Mucosa of descending colon (tissue), 3 donors: ENCODE measurements at places on chromosomes 2 and 18.

- DNase-seq, result no peak
Observed at GRCh38 chr2:241898463-241899270, 29.1 kb downstream of the RTP5 start.

GRCh38 chr18:13579874-13580273, 146.5 kb downstream of the FAM210A start:
- DNase-seq, result no peak

GRCh38 chr2:131646669-131647297, 119.1 kb downstream of the CCDC74A start:
- DNase-seq, result no peak

- DNase-seq, result no peak
Observed at GRCh38 chr2:69567157-69567908, 76.2 kb downstream of the AAK1 start.

GRCh38 chr2:7119132-7119835, 202.1 kb downstream of the RNF144A start:
- no peak for DNase-seq

- no peak for DNase-seq
Observed at GRCh38 chr2:85972355-85972754, 83.6 kb upstream of the ST3GAL5 start.

- no peak for DNase-seq
Observed at GRCh38 chr2:195651046-195651445, 6.0 kb upstream of the SLC39A10 start.

DNA sequence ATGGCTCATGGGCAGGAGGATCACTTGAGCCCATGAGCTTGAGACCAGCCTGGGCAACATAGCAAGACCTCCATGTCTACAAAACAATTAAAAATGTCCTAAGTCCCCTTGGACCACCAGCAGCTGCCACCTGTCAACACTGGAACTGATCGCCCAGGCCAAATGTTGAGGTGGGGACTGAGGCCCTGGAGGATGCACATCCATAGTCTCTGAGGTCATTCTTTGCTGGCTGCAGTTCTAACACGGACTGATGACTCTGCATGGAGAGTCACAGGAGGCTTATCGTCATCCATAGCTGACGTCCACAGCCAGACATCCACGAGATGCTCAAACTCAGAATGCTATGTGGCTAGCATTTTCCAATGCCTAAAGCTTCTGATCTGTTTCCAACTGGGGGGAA, 151.3 kb downstream of the BCL2 start:
- DNase-seq, result no peak

DNA sequence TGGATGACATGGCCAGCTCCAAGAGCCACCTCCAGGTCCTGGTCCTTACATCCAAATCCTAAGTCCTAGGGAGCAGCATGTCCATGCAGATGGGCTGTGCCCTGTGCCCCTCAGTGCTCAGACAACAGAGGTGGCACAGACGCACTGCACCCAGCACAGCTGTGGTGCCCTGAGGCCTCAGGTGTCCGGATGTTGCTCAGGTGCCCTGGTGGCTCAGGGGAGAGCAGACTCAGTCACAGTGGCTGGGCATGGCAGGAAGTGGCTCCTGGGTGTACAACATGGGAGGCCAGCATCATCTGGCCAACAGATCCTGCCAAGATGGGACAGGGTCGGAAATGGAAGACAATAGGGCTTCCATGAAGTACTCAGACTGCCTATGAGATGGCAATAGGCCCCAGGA, 50.1 kb downstream of the TIMM21 start:
- DNase-seq, result no peak

GRCh38 chr18:45441110-45441847, 174.0 kb upstream of the SLC14A2 start:
- DNase-seq, result no peak

DNA sequence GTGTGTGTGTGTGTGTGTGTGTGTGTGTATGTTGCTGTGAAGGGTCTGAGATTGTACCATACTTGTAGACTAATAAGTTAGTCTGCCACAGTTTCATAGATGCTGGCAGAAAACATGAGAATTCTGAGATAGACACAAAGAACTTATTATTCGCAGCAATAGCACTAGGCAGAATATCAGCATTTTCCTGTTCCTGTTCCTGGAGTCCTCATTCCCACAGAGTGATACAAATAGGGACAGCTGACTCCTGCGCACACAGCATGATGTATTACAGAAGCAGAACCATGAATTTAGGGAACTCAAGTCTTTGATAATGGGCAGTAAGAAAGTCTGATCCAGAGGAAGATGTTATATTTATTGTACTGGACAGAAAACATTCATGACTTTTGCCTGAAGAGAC, 1466.3 kb downstream of the DPP10 start:
- no peak for DNase-seq

GRCh38 chr2:166365803-166366420, 9.8 kb downstream of the SCN9A start:
- no peak for DNase-seq

DNA sequence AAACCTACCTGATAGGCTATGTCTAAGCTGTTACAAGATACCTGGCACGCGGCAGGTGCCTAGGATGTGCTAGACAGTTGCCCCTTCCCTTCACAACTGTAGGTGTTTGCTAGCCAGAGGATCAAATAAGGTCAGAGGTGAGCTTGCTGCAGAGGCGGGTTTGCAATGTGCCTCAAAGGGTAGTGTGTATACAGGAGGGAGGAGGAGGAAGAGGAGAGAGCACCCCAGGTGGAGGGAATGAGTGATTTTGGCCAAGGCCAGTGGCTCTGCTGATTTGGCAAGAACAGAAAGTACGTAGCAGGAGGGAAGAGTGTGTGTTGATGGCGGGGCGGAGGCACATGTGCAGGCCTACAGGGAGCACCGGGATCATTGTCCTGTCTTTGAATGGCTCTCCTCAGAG, 236.5 kb downstream of the HAUS1 start:
- DNase-seq, result no peak

GRCh38 chr2:72993147-72993932, 76.0 kb downstream of the EMX1 start:
- DNase-seq, result no peak

GRCh38 chr2:33492399-33493134, 16.1 kb downstream of the RASGRP3 start:
- no peak for DNase-seq

DNA sequence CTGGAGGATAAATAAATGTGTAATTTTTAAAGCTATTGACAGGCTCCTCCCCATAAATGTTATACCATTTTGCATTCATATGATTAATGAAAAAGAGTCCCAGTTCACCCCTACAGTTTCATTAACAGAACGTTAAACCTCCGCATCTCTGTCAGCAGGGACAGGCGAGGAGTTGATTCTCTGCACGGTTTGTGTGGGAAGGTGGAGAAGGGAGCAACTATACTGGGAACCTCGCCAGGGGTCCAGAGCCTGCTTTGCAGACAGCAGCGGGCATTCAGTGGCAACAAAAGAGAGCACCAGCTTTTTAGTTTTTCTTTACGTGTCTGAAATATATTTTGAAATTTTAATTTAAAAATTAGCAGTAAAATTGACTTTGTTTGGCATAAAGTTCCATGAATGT, 101.4 kb downstream of the FARSB start:
- no peak for DNase-seq

DNA sequence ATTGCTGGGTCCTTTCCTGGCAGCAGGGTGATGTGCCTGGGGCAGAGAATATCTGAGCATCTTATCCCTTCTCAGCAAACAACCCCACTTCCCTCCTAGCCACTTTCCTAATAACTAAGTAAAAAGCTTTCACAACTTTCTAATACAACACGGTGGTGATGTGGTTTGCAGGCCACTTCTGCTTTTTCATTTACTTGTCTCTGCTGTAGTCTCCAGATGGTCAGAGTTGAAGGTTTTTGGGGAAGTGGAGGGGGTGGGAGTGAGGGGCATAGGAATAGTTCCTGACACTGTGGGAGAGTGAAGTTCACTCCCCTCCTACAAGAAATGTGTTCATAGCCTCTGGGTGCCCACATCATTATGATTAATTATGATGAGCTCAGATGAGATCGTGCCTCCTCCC, 11.6 kb downstream of the OXER1 start:
- peak; percentile 38 for DNase-seq

- DNase-seq, result no peak
Observed at GRCh38 chr2:8661736-8662135, 20.1 kb upstream of the ID2 start.

- no peak for DNase-seq
Observed at GRCh38 chr2:159227467-159227866, 59.0 kb downstream of the WDSUB1 start.

DNA sequence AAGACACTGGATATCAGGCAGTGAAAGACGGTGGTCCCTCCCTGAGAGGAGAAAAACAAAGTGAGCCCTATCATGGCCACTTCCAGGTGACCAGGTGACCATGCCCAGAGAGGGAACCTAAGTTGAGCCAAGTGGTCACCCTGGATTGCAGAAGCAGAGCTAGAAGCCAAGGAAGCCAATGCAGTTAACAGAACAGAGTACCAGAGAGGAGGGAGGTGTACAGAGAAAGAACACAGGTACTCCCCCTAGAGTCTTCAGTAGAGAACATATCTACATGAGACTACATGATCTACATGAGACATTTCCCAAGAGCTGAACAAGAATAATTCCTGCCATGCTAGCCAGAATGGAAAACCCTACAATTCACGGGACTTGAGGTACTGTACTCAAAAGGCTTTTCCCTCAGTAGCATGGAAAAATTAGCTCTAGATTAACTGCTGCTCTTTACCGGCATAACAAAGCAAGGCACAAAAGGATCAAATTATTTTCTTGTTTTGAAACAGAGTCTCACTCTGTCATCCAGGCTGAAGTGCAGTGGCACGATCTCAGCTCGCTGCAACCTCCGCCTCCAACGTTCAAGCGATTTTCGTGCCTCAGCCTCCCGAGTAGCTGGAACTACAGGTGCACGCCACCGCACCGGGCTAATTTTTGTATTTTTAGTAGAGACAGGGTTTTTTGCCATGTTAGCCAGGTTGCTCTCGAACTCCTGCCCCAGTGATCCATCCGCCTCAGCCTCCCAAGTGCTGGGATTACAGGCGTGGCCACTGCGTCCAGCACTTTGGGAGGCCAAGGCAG, 23.5 kb downstream of the ROCK2 start:
- DNase-seq, result no peak

DNA sequence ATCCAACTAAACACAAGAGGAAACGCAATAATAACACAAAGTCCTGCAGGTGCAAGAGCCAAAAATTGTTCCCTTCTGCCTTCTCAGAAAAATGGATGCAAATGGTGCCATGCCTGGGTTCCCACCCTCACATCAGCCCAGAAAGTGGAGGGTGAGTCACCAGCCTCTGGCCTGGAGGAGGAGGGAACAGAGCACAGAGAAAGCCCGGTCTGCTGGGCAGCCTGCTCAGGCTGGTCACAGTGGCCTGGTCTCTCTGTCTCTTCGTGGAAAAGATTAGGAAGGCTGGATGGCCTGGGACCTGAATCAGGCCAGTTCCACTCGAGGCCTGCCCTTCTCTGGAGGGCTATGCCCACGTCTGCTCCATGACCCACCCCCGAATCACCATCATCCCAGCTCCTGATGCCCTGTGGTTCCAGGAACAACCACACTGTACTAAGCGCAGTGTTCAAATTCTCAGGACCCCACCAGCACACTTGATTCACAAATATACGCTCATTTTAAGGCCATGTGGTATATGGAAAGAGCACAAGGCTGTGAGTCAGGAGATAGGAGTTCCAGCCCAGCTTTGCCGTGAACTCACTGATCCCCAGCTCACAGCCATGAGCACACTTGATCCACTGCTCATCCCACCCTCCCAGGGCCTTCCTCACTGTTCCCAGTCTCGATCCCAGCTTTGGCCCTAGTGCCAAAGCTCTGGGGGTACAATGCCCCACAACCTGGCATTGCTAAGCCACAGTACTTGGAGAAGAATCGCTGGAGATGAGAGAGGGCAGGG, 82.1 kb downstream of the ZBTB7C start:
- DNase-seq, result no peak

DNA sequence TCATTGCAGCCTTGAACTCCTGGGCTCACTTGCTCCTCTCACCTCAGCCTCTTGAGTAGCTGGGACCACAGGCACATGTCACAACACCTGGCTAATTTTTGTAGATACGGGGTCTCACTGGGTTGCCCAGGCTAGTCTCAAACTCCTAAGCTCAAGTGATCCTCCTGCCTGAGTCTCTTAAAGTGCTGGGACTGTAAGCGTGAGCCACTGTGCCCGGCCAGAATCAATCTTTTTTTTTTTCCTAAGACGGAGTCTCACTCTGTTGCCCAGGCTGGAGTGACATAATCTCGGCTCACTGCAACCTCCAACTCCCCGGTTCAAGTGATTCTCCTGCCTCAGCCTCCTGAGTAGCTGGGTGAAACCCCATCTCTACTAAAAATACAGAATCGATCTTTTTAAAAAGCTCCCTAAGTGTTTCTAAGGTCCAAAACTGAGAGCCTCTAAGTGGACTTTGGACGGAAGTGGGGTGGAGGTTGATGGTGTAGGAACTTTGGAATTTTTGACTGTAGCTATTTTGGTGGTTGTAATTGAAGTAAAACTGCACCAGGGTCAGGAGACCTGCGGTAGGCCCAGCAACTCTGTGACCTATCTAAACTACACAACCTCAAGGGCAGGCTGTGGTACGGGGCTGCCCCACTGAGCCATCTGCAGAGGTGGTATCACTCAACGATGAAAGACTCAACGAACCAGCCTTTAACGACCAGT, 82.9 kb downstream of the POLR1A start:
- DNase-seq, result no peak

- DNase-seq, result no peak
Observed at GRCh38 chr2:68753318-68753717, 18.7 kb downstream of the ARHGAP25 start.

- no peak for DNase-seq
Observed at GRCh38 chr2:154713675-154714074, 15.2 kb downstream of the KCNJ3 start.

DNA sequence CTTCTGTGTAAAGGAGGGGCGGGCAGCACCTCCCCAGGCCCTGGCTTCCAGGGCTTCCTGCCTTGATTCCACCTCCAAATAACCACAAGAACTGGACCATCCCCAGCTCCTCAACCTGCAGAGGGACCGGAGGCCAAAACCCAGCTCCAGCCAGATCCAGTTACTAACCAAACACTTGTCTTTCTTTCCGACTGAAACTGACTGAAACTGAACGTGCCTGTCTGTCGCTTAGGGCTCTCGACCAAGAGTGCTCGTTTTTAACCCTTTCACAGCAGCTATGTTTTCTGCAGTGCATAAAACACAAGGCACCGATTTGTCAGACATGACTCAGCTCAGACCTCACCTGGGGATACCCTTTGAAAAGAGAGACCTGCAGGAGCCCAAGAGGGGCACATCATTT, 249.9 kb upstream of the SIX2 start:
- DNase-seq, result no peak

- peak; percentile 86 for DNase-seq
Observed at GRCh38 chr2:11388262-11389051, 44.0 kb upstream of the ROCK2 start.

DNA sequence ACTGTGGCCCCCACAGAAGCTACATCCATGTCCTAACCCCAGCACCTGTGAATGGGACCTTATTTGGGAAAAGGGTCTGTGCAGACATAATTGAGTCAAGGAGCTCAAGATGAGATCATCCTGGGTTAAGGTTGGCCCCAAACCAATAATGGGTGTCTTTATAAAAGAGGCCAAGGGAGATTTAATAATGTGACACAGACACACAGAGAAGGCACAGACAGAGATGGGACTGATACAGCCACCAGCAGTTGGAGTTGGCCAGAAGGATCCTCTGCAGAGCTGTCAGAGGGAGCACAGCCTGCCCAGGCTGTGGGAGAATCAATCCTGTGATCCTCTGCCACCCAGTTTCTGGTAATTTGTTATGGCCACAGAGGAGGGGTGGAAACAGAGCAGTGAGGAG, 26.0 kb downstream of the SNORC start:
- no peak for DNase-seq
